ENCODE measurements at places on chromosomes 12 and 14. TPM values are rescaled to one million over a fixed set of nuclear protein-coding genes. Genes with fewer than 3 reads are reported as not detected.

DNA sequence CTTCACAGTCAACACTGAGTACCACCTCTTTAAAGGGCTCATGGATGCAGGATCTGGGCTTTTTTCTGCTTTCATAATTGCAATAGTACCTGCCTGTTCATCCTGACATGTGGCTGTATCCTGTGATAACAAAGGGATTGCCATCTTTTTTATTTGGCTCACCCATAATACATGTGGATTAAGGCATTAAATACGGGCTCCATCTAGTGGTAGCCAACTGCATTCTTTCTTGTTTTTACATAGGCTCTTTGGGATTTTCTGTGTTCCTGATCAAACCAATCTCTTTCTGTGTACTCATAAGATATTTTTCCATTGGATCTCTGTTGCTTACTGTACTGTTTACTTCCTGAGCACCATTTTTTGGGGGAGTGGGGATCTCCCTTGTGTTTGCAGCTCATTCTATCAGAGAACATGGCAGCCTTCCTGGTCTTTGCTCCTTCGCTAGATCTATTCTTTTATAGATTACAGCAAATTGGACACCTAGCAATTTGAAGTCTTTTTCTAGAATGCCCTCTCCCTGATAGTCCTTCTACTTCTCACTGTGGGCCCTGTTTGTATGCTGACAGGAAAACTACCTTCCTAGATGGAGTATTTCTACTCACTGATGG lies 723.4 kb upstream of the MDGA2 start:
- DNase-seq, result no peak

DNA sequence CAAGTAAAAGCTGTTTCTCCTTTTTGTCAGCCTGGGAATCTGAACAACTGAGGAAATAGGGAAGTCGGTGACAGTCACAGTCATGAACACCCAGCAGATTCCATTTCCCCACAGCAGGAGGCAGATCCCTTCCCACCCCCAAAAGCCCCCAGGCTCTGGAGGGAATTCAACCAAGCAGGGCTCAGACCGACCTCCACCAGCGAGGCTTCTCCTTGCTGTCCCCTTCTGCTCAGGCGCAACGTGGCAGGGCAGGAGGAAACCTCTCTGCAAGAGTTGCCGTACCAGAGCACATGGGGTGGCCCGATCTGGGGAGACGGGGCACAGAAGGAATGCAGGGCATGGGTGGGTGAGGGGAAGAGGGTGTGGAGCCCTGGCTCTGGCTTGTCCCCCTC lies 319 bp downstream of the GALNT6 start:
- no peak for DNase-seq

GRCh38 chr12:102480406-102480805 lies at the start of gene IGF1:
TSS of gene IGF1 (minus strand) at chr12:102480563. CDS start at chr12:102480381, 182 bp downstream.
- DNase-seq, result no peak

FERMT2 gene
- total RNA-seq, result 91.9 TPM

DNA sequence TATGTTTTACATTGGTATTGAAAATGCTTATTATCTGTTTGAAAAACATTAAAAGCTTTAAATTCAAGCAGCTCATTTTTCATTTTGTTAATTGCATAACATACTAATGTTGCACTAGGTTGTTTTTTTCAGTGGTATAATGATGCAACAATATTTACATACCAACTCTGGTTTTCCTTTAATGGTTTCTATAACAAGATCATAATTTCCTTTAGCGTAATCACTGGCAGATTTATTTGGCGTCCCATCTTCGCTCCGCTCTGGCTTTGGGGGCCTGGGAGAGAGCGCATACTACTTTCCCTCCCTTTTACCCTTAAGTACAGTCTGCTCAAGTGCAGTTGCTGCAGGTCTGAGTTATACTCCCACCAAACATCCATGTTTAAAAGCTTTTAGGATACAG lies 574.1 kb downstream of the PRKD1 start:
- no peak for DNase-seq

KRT2 gene
- not detected for total RNA-seq

DNA sequence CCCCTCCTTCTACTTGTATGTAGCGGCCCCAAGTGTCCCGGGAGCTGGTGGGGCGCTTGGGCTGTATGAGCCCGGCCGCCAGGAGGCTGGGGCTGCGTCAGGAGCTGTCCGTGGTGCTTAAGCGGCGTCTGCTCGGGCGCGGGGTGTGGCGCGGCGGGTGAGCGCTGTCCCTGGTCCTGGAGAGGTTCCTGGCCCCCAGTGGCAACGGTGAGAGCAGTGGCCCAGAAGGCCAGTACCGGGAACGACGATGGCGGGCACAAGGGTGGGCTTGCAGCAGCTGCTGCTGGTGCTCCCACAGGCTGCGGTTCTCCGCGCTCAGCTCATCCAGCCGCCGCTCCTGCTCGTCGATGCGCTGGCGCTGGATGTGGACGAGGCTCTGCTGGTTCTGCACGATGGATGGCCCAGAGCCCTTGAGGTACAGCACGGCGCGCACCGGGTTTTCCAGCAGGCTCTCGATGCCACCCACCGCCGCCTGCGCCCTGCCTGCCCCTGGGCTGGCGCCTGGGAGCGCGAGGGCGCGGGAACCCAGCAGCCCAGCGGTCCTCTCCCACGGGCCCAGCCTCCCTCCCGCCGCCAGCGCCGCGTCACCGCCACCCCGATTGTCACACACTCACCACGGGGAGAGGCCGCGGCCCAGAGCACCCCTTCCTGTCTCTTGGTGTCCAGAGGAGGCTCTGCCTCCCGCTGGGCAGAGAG lies 41.9 kb upstream of the FKBP4 start:
- peak; percentile 72 for DNase-seq

DNA sequence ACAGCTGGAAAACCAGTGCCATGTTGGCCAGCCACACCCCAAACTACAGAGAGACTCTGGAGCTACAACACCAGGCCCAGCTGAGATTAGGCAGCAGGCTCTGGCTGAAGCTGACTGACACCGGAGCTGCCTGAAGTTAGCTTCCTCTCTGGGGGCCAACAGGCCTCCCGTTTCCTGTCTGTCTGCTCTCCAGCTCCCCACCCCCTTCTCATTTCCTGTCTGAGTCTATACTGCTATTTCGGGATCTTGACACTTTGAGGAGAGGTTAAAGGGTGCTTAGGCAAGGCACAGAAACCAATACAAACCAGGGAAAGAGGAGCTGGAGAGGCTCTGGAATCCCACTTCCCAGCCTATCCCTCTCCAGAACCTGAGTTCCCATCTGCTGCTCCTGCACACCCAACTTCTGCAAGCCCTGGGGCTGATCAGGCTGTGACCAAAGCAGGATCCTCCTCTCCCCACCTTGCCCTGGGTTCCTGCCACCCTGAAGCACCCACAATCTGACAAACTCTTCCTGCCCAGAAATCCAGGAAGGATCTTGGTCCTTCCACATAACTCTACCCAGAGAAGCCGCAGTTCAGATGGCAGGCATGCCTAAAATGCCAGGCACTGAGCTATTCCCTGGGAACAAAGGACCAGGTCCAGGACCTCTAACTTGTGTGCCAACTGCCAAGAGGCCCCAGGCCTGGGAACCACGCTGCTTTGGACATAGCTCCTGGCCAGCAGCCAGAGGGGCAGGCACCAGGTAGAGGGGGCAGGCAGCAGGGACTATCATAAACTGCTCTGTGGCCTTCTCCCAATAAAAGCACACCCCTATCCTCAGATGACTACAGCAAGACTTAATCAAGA lies 39.9 kb downstream of the PRPF40B start:
- DNase-seq, result peak; percentile 80

DNA sequence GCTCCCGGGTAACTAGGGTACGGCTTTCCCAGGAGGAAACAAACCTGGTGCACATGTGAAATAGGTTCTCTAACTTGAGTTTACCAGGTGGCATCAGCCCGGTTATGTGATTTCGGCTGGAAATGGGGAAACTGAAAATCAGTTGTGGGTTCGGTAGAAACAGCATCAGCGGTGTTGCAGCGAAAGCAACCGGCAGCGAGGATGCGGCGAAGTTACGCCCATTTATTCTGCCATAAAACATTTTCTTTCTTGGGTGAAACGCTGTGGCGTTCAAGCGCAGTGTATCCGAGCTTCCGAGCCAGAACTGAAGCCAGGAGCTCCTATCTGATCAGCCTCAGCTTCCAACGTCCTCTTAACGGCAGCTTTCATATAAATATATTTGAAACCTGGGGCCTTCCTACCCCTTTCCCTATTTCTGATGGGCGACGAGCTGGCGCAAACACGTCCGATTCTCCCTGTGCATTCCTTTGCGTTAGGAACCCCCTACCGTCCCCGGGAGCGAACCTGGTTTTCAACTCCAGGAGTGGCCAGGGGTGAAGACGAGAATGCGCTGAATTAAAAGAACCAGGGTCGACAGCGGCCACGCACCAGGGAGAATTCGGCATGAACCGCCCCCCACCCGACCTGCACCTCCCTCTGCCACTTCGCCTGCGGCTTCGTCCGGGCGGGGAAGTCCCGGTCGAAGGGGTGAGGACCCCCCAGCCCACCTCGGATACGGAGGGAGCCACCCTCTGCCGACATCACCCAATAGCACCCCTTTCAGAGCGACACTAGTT lies 1.6 kb downstream of the DPF3 start:
- DNase-seq, result no peak

KRT71 gene
- total RNA-seq, result not detected

DNA sequence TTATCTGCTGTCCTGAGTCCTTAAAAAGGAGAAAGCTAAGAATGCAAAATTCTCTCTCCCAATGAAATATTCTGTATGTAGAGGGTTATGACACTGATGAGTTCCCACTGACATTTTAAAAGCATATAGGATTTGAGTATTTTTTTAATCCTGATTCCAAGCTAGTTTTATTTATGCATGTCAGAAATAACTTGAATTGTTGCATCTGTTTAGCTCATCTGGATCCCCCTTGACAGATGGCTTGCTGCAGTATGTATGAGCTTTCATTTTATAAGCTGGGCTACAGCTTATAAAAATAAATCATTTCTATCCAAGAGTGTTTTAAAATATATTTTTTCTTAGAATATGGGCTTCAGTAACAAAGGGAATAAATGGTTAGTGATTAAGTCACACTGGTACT lies 495.3 kb downstream of the NELL2 start:
- DNase-seq, result no peak

- no peak for DNase-seq
These were observed 923.1 kb upstream of the MDGA2 start for GRCh38 chr14:48598458-48598857.

OASL gene
- total RNA-seq, result 0.25 TPM

CSRP2 gene
- total RNA-seq, result 22.8 TPM

GRCh38 chr12:116603546-116604177 lies 44.5 kb downstream of the MAP1LC3B2 start:
- DNase-seq, result no peak

GRCh38 chr14:101774814-101775213 lies 13.3 kb downstream of the PPP2R5C start:
- no peak for DNase-seq

DNA sequence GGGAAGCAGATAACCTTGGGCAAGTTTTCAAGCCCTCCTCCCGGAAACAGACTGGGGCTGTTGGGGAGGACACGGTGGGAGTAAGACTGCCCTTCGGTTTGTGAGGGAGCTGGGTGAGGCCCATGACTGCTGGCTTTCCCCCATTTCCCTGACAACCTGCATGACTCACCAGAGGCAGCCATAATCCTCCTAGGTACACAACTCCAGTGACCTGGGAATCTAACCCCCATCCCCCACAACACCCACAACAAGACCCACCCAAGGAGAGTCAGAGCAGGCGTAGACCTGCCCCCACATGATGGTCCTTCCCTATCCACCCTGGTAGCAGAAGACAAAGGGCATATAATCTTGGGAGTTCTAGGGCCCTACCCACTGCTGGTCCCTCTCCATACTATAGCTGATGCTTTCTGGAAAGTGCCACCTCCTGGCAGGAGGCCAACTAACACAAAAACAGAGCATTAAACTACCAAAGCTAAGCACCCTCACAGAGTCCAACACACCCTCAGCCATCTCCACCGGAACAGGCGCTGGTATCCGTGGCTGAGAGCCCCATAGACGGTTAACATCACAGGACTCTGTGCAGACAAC lies 14.8 kb downstream of the DDX24 start:
- no peak for DNase-seq

ABCD2 gene
- total RNA-seq, result 6.5 TPM

LYZ gene
- 30.8 TPM for total RNA-seq

CPNE6 gene
- not detected for total RNA-seq

GRCh38 chr12:89524541-89525304 lies at the start of gene GALNT4:
TSS of gene GALNT4 (minus strand) at chr12:89524796. CDS start at chr12:89524549, 247 bp downstream.
- peak; percentile 86 for DNase-seq

RDH16 gene
- total RNA-seq, result 0.19 TPM

DNA sequence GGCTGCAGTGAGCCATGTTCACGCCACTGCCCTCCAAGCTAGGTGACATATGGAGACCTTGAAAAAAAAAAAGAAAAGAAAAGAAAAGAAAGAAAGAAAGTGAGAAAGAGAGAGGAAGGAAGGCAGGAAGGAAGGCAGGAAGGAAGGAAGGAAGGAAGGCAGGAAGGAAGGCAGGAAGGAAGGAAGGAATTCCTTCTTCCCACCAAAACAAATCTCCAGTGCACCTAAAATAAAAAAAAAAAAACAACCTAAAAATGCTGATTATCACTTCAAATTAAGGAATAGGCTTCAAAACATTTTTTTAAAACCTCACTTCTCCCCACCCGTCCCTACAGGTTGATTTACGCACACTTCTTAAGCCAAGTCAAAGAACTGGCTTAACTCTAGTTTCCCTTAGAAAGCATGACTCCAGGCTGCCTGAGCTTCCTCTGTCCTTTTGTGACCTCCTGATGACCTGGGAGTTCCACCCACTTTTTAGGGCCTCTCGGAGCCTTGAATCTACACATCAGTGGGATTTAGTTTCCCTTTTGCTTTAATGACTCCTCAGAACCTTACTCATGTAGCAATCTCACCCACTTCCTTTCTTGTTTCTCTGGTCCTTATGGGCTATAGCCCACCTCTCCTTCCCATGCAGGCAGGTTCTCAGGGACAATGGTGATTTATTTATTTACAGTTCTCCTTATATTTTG lies 18.6 kb downstream of the DUSP6 start:
- DNase-seq, result no peak

- DNase-seq, result no peak
These were observed 71.6 kb downstream of the TMEM132C start for GRCh38 chr12:128338386-128339125.

SLC38A4 gene
- 0.27 TPM for total RNA-seq

DNA sequence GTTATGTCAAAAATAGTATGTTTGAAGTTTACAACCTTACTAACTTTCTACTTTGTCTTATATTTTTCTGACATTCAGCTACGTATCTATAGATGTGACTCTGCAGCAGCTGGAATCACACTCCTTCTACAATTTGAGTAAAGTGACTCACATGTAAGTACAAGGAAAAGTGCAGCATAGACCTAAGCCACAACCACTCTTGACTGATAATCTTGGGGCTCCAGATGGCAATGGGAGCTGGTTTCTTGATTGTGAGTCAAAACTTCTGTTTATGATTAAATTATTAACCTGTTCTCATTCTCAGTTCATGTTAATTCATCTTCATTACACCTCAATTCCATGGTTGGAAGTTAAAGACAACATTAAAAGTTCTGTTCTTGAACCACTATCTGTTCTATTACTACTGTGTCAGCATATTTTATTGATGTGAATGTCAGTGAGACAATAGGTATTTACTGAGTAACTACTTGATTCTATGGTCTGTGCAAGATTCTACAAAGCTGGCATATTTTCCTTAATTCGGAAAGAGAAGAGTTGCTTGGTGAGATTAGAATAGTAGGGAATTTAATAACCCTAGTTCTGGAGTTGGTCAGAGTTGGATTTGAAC lies 112.9 kb downstream of the TSHR start:
- DNase-seq, result no peak

All from left ventricle myocardium inferior (tissue), 1 donor.